ENCODE measurements at places on chromosomes 4 and X.

GRCh38 chr4:151908734-151909497, 148.1 kb upstream of the GATB start:
- DNase-seq, result no peak

GRCh38 chr4:187333151-187333550, 609.5 kb upstream of the FAT1 start:
- no peak for DNase-seq

GRCh38 chr4:119478446-119479179, 150.0 kb downstream of the PDE5A start:
- no peak for DNase-seq

DNA sequence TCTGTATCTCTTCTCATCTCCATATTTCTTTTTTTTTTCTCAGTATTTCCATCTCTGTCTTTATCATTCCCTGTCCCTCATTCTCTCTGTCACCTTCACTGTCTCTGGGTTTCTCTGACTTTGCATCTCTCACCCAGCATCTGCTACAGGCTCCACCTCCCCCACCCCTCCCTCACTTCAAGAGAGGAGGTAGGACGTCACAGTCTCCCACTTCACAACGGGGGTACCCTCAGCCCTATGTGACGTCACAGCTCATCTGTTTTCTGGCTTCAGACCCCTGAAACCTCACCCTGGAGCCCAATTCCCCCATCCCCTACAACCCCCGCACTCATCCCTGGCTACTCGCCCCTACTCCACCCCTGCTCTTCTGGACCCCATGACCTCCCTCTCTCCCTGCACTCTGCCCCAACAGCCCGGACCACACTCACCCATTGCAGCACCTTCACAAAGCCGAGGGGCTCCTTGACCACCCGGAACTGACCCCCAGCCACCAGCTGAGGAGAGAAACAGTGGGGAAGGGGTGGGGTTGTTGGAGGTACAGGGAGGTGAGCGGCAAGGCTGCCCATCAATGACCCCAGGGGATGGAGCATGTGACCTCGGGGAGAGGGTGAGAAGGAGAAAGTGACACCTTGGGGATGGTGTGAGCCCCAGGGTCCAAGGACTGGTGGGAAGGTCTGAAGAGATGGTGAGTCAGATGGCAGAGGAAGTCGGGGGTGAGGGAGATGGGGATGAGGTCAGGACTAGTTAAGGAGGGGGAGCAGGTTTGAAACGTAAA, 1.3 kb downstream of the SYP start:
- DNase-seq, result no peak

- DNase-seq, result peak; percentile 19
Measured at GRCh38 chr4:81405900-81406401, 65.8 kb downstream of the RASGEF1B start.

DNA sequence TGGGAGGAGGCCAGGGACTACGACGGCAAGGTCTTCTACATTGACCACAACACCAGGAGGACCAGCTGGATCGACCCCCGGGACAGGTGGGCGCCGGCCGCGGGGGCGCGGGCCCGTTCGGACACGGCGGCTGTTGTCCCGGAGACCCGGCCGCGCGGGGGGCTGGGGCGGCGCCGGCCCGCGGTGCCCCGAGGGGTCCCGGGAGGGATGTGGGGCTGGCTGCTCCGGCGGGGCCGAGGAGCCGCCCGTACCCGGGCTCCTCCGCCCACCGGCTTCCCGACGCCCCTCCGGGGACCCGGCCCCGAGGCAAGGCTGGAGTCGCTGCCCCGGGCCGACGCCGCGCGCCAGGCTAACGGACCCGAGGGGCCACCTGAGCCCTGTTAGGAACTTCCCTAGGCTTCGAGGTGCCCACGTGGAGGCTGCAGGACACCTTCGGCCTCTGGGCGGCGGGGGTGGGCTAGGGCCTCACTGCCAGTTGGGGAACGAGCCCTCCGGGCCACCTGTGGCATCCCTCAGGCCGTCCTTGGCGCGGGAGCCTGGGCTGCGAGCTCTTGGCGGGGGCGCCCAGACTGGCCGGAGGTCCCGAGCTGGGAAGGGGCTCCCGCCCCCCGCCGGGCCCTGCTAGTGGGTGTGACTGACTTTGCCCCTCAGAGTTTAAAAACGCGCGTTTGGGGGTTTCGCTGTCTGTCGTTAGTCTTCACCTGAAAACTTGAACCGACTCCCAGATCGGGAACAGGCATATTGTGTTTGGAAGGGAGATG, 660 bp downstream of the WWC2 start:
- DNase-seq, result no peak

DNA sequence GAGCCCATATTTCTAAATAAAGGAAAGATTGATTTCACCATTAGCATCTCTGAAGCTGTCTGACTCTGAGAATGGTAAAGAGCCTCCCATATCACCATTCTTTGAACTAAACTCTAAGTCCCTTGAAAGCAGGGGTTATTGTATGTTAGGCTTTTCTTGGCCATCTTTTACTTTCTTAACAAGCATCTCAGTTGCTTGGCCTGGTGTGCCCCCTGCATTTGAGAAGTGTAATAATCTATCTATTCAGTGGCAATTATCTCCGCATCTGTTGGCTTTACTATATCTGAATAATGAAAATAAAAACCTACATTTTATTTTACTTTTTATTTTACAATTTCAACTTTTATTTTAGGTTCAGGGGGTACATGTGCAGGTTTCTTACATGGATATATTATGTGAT, 128.3 kb upstream of the ARMCX2 start:
- DNase-seq, result no peak

GRCh38 chr4:36824682-36825081, 419.9 kb upstream of the NWD2 start:
- no peak for DNase-seq

GRCh38 chrX:143661286-143661685, 25.4 kb upstream of the SLITRK4 start:
- DNase-seq, result no peak

DNA sequence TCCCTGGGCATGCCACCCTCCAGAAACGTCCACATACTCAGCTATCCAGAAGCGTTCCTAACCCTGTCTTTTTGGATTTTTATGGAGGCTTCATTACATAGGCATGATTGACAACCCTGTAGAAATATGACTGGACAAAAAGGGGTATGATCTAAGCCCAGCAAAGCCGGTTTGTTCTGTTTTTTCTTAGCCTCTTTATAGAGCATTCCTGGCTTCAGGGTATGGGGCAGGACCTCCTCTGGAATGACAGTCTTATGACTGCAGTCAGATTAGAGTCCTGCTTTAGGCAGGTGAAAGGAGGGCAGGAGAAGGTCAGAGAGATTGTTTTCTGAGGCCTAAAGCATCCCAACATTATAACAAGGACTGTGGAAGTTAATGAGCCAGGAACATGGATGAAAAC, 137.4 kb downstream of the DCLK2 start:
- DNase-seq, result no peak

DNA sequence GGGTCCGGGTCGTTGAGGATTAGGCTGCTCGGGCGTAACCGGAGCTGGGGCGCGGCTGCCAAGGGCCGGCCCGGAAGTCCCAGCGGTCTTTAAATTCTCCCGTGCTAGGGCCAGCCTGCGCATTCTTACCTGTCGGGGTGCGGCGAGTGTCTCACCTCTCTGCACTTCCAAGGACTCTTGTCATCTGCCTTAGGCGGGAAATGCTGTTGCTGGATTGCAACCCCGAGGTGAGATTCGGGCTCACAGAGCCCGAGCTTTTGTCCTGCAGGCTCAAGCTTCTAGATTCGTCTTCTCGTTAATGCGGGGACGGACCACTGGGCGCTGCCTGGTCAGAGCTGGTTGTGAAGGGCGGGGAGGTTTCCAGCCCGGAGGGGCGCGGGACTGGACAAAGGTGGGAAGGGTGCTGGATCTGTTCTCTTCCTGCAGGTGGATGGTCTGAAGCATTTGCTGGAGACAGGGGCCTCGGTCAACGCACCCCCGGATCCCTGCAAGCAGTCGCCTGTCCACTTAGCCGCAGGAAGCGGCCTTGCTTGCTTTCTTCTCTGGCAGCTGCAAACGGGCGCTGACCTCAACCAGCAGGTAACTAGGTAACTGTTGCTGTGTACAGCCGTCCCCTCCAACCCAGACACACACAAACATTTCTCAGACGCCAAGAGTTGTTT, at the start of gene ANKRD37:
ANKRD37 (plus strand) TSS at position 118 of the 662 bp plus-strand sequence; CDS start at position 201, 83 bp downstream.
- no peak for DNase-seq
